ENCODE measurements at places on chromosomes 2 and 18. TPM values are rescaled to one million over a fixed set of nuclear protein-coding genes. Genes with fewer than 3 reads are reported as not detected.

GRCh38 chr2:88307817-88308216, 137.7 kb downstream of the THNSL2 start:
- peak; percentile 29 for DNase-seq

DNA sequence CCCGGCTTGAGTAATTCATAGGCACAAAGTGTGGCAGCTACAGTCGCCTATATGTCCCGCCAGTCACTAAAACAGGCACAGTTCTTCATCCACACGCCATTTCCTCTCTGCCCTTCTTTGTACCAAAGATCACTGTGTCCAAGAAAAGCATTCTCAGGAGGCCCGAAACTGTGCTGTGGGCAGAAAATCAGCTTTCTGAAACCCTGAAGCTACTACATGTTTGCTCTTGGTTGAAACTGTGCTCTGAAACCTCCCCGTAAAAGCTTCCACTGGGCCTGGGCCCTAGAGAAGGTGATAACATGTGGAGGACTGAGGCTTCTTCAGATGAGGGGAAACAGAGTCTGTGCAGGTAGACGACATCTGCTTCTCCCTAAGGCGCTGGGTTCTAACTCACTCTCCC, 75.6 kb upstream of the ID2 start:
- no peak for DNase-seq

GRCh38 chr2:74037379-74037860, 52.7 kb downstream of the TET3 start:
- DNase-seq: no peak

- no peak for DNase-seq
Measured at GRCh38 chr18:6504605-6505497, 90.1 kb upstream of the L3MBTL4 start.

The PTH2R gene
- under 0.01 TPM for total RNA-seq

- no peak for DNase-seq
Measured at GRCh38 chr2:112709703-112710102, 11.1 kb upstream of the NT5DC4 start.

- no peak for DNase-seq
Measured at GRCh38 chr2:132665401-132666140, 4.4 kb downstream of the LYPD1 start.

The COLEC11 gene
- not detected for total RNA-seq

- DNase-seq: no peak
Measured at GRCh38 chr2:111024496-111024895, 96.2 kb upstream of the BCL2L11 start.

The SERPINB10 gene
- not detected for total RNA-seq

The STARD6 gene
- not detected for total RNA-seq

GRCh38 chr2:8957628-8958027, 45.9 kb downstream of the MBOAT2 start:
- DNase-seq: no peak

- DNase-seq: no peak
Measured at GRCh38 chr2:236818281-236819045, 248.8 kb downstream of the ACKR3 start.

The LONRF2 gene
- under 0.01 TPM for total RNA-seq

DNA sequence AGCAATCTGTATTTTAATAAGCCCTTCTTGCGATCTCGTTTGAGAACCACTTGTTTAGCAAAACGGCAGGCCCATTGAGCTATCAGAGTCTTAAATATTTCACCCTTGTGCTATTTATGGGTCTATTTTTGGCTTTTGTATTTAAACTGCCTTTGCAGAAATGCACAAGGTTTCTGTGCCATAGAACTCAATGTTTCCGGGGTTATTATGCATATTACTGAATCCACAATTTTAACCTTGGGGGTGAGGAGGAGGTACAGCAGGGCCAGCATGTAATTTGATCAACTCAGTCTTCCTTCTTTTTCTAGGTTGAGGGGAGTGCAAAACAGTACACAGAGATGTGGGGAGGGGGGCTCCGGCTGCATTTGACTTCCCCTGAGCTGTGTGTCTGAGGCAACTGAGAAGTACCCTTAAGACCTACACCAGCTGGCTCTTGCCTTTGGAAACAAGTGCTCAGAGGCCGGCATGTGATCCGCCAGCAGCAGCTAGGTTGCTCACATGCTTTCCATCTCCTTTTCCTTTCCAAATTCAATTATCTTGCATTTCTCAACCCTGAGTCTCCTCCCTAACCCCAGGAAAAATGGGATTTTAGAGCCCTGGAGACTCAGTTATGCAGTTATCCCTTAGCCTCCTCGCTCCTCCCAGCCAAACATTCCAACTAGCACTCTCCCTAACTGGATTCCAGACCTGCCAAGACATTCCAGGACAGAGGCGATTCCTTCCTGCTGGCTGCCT, 103.0 kb downstream of the HNRNPLL start:
- no peak for DNase-seq

DNA sequence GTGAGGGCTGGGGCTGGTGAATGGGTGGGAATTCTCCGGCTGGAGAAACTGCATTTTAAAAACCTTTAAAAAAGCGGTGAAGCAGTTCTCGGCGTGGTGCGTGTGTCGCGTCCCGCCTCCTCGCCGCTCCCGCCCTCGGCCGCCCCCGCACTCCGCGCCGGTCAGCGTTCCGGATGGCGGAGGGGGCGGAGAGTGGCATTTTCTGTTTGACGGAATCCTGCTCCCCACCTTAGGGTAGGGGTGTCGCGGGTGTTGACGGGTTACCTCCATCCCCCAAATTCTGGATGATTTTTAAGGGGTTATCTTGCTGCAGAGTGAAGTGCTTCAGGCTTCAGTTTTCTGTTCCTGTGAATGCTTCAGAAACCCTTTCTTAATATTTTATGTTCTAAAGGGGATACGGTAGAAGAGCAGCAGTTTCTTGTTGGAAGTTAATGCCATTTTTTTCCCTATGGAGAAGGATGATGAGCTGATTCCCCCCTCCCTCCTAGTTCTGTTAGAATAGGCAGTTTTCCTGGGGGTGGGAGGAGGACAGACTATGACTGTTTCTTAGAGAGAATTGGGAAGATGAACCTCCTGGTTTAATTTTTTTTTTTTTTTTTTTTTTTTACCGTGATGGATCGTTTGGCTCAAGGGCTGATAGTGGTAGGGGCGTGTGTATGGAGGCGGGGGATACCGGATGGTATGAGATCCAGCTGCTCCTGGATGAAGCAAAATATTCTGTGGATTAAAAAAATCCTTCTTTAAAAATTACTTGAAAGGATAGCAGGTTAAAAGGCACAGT, 756 bp downstream of the ABI2 start:
- DNase-seq: peak; percentile 56

DNA sequence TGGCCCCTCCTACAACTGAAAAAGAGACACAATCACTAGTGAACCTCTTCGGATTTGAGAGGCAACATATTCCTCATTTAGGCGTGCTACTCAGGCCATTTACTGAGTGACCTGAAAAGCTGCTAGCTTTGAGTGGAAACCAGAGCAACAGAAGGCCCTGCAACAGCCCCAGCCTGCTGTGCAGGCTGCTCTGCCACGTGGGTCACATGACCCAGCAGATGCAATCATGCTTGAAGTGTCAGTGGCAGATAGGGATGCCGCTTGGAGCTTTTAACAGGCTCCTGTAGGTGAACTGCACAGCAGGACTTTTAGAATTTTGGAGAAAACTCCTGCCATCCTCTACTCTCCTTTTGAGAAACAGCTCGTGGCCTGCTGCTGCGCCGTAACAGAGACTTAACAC, 578.6 kb upstream of the RAB6C start:
- no peak for DNase-seq

The DIPK1C gene
- total RNA-seq: not detected

GRCh38 chr2:122203523-122203922, 448.1 kb downstream of the TSN start:
- DNase-seq: peak; percentile 54

GRCh38 chr2:239096676-239097427, 249.0 kb downstream of the TWIST2 start:
- DNase-seq: no peak

- peak; percentile 32 for DNase-seq
Measured at GRCh38 chr18:36333414-36333813, 35.9 kb downstream of the FHOD3 start.

The SLC9A4 gene
- 0.07 TPM for total RNA-seq

The ABCG5 gene
- not detected for total RNA-seq

The ZNF385B gene
- 1.2 TPM for total RNA-seq

GRCh38 chr2:86350751-86351150, 13.3 kb upstream of the REEP1 start:
- DNase-seq: no peak

DNA sequence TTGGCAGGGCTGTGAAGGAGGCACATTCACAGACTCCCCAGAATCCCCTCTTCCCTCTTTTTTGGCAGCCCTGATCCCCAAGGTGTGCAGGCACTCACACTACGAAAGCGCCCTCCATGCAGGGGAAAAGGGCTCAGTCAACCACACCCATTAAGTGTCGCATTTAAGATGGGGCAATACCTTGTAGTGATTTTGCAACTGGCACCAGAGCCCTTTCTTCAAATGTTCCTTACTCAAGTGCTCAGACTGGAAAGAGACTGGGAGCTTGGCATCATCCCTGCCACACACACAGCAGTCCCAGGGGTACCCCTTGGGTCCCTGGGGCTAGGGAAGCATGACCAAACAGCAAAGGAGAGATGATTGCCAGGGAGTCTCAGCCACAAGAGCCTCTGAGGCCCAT, 190.1 kb downstream of the HAUS1 start:
- no peak for DNase-seq

GRCh38 chr2:20062615-20063545, 11.5 kb upstream of the LAPTM4A start:
- no peak for DNase-seq

GRCh38 chr2:204453730-204454167, 91.5 kb upstream of the PARD3B start:
- DNase-seq: no peak

DNA sequence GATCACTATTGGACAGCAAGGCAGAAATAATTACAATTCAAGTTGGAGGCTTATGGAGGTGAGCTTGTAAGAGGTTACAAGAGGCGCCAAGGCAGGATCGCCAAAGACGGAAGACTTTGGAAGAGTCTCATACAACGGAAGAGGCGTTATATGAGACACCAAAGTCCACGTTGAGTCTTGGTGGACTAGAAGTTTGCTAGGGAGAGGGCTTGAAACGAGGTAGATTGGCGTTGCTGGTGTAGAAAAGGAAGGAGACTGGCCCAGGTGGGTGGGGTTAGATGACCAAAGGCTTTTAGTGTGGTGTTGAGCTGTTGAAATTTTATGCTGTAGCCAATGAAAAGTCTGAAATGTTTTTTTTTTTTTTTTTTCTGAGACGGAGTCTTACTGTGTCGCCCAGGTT, 1.4 kb downstream of the MSH2 start:
- no peak for DNase-seq

- peak; percentile 29 for DNase-seq
Measured at GRCh38 chr18:24398540-24398939, 916 bp upstream of the OSBPL1A start.

- DNase-seq: no peak
Measured at GRCh38 chr18:2997846-2998564, 14.9 kb downstream of the LPIN2 start.

DNA sequence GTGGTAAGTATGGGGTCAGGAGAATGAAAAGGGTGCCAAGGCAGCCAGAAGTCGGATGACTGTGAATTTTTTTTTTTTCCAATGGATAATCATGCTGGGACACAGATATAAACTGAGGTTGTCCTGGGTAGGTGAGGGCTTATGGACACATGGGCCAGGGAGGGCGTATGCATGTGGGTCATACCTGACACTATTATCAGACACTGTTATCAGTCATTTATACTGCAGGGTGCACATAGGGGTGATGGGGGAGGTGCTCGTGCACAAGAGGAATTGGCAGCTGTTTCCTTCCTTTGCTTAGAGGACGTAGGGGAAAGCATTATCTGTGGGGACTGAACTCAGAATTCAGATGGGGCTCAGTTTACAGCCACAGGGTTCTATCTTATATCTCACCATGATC, 10.1 kb downstream of the CTIF start:
- no peak for DNase-seq

The CNTNAP5 gene
- total RNA-seq: not detected

GRCh38 chr2:142586693-142587580, 290.5 kb upstream of the KYNU start:
- DNase-seq: no peak

The IGFBP2 gene
- 1,729 TPM for total RNA-seq

GRCh38 chr2:151374436-151374835, 17.0 kb downstream of the TNFAIP6 start:
- peak; percentile 83 for DNase-seq

DNA sequence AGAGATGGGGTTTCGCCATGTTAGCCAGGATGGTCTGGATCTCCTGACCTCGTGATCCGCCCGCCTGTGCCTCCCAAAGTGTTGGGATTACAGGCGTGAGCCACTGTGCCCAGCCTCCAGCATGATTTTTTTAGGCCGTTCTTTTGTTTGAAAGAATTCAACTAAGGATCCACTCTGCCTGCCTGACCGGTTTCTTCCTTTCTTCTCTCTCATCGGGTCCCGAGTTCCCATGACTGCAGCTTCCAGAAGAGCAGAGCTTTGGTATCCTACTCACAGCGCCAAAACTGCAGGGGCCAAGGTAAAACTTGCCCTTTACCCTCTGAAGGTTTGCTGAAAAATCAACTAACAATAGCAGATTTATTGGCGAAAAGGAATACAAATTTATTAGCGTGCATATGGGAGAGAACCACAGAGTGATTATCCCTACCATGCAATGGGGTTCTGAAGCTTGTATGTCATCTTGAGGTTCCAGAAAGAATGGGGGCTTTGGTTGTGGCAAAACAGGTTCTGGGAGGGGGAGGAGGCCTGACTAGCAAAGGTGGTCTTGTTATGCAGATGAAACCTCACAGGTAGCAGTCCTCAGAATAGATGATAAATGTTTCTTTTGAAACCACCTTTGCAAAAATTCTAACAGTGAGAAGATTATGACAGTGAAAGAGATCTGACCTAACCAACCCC, 87.0 kb upstream of the MSH6 start:
- no peak for DNase-seq

- no peak for DNase-seq
Measured at GRCh38 chr2:153641046-153641445, 162.5 kb upstream of the RPRM start.

The SPP2 gene
- not detected for total RNA-seq

- DNase-seq: peak; percentile 32
Measured at GRCh38 chr2:231646476-231646875, 53.8 kb downstream of the TEX44 start.

The DPYSL5 gene
- not detected for total RNA-seq

- DNase-seq: no peak
Measured at GRCh38 chr18:37711766-37712505, 146.3 kb upstream of the CELF4 start.

- DNase-seq: no peak
Measured at GRCh38 chr2:44954447-44954888, 13.0 kb downstream of the SIX3 start.

- no peak for DNase-seq
Measured at GRCh38 chr2:204897561-204897960, 352.3 kb downstream of the PARD3B start.
